ENCODE measurements at places on chromosomes 3 and 15. TPM values are rescaled to one million over a fixed set of nuclear protein-coding genes. Genes with fewer than 3 reads are reported as not detected.

GRCh38 chr15:64847448-64847847 is 5.7 kb downstream of the PLEKHO2 start:
- no peak for DNase-seq

DNA sequence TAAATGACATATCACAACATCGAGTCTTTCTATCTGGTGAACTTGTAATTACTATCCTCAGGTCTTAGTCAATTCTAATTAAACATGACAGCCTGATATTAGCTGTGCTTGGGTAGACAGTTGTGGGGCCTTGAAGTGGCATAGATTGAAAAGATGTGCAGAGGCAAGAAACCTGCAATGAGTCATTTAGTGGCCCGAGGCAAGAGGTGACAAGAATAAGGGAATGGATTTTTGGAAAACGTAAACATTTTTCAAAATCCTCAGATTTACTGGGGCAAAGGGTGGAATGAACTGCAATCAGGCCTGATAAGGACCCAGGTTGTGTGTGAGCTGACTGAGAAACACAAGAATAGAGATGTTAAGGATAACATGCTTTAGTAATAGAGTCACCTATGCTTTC is 29.5 kb upstream of the ULK4 start:
- DNase-seq: no peak

STRA6 gene
- 12.9 TPM for total RNA-seq

DNA sequence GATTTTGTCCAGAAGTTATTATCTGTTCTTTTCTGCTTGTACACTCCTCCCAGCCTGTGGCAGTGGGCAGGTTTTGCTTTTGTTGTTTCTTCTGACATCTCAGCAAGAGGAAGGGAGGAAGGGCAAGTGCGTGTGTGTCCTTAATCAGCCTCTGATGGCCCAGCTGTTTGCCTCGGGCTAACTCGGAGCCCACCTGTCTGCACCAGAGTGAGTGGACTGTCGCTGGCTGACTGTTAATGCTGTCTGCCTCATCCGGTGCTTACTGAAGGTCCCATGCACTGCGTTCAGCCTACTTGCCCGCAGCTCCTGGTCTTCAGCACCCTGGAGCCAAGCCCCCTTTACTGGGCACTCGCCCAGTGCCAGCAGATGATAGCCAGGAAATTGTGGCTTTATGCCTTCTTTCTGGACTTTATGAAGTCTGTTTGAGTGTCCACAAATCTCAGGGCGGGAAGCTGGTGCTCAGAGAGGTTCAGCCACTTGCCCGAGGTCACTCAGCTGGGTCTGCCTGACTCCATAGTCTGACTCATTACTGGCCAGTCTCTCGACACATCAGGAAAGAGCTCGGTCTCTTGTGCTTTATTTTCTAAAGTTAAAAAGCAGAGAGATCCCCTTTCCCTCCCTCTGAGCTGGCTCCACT is 89.5 kb downstream of the CHRNA7 start:
- no peak for DNase-seq

GRCh38 chr3:52054661-52055511 is 1.5 kb downstream of the DUSP7 start:
- DNase-seq: no peak

GRCh38 chr3:51395493-51396213 is 4.6 kb downstream of the RBM15B start:
- no peak for DNase-seq

DNA sequence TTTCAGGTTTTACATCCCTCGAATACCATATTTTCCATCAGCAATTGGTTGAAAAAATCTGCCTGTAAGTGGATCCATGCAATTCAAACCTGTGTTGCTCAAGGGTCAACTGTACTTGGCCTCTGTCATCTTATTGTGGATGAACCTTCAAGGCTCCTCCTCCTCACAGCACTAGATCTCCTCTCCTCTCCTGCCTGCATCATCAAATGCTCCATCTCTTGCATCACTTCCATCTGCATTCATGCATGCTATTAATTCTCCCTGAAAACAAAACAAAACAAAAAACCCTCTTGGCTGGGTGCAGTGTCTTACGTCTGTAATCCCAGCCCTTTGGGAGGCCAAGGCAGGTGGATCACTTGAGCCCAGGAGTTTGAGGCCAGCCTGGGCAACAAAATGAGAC is 10.1 kb downstream of the BCL2L10 start:
- DNase-seq: peak; percentile 47

CEP19 gene
- total RNA-seq: 6.2 TPM
